ENCODE measurements at places on chromosomes 6 and 20. TPM values are rescaled to one million over a fixed set of nuclear protein-coding genes. Genes with fewer than 3 reads are reported as not detected.

GTSF1L gene
- total RNA-seq = 0.14 TPM

CD83 gene
- total RNA-seq = 50.9 TPM

- no peak overlapping the region for H3K4me3 ChIP-seq
- no peaks in the 10 kb centered on the region for H3K36me3 ChIP-seq
- H3K4me1 ChIP-seq = no peaks in the 10 kb centered on the region
Observed at GRCh38 chr20:57908704-57909630, 199.2 kb upstream of the PMEPA1 start.

DNA sequence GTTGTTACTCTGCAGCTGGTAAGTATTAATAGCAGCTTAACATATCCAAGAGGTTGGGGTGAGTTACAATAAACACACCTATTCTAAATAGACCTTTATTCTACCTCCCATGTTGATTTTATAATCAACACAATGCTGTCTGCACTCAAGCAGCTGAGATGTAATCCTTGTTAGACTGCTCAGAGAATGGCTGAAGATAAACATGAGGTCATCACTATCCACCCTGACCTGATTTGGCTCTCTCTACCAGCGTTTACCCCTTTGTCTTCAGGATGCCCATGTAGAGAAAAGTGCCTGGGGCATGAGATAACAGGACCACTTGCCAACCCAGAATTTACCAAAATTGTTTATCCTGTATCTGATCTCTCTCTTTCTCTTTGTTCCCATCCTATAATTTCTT is 220.7 kb upstream of the DEFB112 start:
- no peaks in the 10 kb centered on the region for H3K4me1 ChIP-seq
- no peaks in the 10 kb centered on the region for H3K27me3 ChIP-seq
- H3K27ac ChIP-seq = no peak overlapping the region
- H3K36me3 ChIP-seq = no peaks in the 10 kb centered on the region

DNA sequence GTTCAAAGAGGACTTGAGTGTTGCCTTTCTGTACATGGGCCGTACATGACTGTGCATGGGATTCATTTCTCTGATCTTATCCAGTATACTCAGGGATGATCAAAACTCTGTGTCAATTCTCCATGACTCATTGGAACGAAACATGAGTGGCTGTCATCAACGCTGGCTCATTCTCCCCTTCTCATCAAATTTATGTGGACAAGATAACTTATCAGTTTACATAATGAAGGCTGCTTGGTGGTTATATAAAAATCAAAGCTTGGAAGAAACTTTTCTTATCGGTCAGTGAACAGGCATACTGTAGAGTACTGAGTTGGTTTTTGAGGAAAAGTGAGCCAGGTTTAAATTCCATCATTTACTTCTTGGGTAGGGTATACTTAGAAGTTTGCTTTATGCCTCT is 24.9 kb downstream of the CRISP1 start:
- no peaks in the 10 kb centered on the region for H3K36me3 ChIP-seq
- H3K27ac ChIP-seq = no peak overlapping the region
- no peak for DNase-seq

DNA sequence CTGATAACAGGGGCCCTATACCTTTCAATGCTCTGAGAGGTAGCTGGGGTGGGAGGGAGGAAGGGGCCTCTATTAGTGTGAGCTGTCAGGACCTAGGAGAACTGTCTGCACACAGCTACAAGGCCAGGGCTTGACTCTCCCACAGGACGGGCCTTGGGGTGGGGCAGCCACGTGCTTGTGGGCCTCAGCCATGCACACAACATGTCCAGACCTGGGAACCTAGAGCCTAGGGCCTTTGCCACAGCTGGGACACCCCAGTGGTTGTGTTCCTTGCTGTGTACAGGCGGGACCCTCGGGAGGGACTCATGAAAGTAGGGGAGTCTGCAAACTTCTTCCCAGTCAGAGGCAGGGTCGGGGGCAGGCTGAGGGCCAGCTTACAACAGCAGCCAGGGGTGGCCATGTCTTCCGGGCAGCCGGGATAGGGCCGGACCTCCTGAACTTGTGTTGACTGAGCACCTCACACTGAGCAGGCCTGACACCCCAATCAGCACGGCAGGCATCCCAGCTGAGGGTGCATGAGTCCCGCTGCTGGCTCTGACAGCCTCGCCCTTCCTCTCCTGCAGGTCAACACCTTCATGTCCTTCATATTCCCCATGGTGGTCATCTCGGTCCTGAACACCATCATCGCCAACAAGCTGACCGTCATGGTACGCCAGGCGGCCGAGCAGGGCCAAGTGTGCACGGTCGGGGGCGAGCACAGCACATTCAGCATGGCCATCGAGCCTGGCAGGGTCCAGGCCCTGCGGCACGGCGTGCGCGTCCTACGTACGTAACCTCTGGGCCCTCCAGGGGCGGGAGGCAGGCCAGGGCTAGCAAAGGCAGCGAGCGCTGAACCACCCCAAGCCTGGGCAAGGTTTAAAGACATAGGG is 41.9 kb upstream of the MRGBP start:
- H3K4me3 ChIP-seq = no peak overlapping the region
- H3K36me3 ChIP-seq = no peaks in the 10 kb centered on the region
- DNase-seq = no peak
- peaks cover 2% of the 10 kb centered on the region for H3K4me1 ChIP-seq

GRCh38 chr20:31915491-31916280 is 36.2 kb downstream of the PDRG1 start:
- DNase-seq = no peak
- no peak overlapping the region for H3K27ac ChIP-seq
- H3K4me3 ChIP-seq = no peak overlapping the region
- no peaks in the 10 kb centered on the region for H3K27me3 ChIP-seq

Measured in thymus (tissue), 14 donors.